ENCODE measurements at places on chromosomes 7 and 10.

- DNase-seq: no peak
Measured at GRCh38 chr10:22226599-22226998, 8.8 kb upstream of the EBLN1 start.

- DNase-seq: peak; percentile 6
Measured at GRCh38 chr10:117217196-117217761, 20.0 kb downstream of the KCNK18 start.

DNA sequence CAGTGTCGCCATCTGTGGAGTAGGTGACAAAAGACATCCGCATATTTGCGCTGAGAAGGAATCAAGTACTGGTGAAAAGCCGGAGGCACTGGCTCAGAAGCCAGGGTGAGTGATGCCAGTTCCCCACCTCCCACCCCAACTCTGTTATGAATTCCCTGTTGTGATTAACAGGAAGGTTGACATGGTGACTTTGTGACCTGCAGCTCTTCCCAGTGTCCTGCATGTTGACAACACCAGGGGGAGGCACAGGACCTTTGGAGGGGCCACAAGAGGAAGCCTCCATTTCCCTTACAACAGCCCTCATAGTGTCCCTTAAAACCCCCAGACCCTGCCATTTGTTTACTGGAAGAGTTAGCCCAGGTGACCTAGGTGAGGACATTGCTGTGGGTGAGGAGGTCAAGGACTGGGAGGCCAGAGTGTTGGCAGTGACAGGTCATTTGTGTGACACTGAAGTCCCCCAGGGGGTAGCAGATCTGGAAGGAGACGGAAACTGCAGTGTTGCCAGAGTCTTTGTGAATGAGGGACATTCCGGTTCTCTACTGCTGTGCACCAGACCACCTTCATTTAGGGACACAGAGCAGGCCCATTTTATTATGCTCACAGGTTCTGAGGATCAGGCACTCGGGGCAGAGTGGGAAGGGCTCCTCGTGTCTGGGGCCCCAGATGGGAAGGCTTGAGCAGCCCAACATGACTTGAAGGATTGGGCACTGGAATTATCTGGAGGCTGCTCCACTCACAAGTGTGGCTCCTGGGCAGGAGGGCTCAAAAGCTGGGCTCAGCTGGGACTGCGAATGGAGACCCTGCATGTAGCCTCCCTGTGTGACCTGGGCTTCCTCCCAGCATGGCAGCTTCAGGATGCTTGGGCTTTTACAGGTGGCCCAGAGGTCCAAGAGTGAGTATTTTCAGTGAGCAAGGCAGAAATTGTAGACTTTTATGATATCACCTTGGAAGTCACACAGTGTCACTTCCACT, 13.0 kb upstream of the ANTXRL start:
- no peak for DNase-seq

DNA sequence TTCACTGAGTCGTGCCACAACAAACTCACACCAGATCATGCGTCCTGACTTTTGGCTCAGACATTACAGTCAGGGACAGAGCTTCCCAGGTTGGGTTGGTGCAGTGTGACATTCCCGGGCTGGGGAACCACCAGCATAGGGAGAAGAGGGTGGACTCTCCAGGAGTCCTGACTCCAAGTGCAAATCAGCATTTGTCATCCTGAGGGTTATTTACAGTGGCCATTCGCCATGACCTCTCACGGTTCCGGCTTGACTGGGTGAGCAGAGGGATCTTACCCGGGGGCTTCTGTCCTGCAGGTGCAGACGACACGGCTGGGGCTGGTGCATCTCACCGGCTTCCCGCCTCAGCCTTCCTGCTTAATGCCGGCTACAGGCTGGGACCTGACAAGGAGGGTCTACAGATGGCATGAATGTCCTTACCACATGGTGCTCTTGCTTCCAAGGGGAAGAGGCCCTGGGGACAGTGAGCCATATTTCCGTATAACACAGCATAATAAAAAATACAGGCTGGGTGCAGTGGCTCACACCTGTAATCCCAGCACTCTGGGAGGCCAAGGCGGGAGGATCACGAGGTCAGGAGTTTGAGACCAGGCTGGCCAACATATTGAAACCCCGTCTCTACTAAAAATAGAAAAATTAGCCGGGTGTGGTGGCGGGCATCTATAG, 12.5 kb upstream of the INTS1 start:
- DNase-seq: no peak

DNA sequence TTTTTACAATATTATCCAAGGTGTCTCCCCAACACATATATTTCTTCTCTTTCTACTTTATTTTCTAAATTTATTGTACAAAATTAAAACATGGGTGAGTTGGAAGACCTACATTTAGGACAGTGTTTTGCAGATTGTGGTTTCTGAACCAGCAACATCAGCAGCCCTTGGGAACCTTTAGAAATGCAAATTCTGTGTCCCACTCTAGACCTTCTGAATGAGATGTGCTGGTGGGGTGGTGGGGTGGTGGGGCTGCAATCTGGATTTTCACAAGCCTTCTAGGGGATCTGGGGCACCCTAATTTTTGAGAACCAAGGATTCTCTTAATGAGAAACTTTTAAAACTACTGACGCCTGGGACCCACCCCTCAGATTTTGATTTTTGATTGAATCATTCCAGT, 7.4 kb upstream of the PAPSS2 start:
- DNase-seq: no peak

GRCh38 chr7:154212861-154213260, 160.7 kb downstream of the DPP6 start:
- DNase-seq: no peak

- no peak for DNase-seq
Measured at GRCh38 chr7:50302486-50303334, 1.8 kb upstream of the IKZF1 start.

DNA sequence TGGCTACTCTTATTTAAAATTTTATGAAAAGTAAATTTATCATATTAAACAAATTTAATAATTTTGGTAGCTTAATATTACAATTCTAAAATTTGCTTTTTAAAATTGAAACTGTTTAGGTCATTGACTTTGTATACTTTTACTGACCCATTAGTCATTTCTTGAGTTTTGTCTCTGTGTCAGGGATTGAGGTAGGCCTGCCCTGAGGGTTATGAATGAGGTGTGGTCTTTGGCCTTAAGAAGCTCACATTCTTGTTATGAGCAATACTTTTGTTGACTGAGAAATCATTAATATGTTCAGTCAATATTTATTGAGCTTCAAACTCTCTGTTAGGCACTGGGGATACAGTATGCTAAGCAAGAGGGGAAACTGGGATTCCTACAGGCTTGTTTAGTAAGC, 47.0 kb upstream of the RPA3 start:
- no peak for DNase-seq

DNA sequence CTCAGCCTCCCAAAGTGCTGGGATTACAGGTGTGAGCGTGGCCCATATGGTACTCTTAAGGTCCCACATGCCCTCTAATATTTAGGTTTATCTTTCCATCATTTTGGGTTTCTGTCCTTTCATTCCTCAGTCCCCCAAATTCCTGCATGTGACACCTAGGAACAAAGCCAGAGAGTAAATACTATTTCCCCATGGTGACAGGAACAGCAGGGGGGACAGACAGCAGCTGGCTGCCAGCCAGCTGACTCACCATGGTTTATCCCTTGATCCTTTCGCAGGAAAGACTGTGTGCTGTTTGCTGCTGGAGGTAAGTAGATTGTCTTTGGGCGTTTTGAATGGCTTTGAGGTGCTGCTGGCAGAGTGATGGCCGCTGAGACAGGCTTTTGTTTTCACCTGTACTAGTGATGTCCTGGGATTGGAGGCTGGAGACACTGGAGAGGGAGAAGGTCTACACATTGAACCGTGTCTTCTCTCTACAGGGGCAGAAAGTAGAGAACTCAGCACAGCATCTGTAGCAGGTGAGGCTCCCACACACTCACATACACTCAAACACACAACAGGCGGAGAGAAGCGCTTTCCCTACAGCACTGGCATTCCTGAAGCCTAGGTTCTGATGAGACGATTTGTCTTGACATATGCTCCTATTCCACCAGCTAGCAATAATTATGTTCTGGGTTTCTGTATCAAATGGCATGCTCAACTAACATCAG, 83.7 kb upstream of the EFCAB10 start:
- peak; percentile 42 for DNase-seq

DNA sequence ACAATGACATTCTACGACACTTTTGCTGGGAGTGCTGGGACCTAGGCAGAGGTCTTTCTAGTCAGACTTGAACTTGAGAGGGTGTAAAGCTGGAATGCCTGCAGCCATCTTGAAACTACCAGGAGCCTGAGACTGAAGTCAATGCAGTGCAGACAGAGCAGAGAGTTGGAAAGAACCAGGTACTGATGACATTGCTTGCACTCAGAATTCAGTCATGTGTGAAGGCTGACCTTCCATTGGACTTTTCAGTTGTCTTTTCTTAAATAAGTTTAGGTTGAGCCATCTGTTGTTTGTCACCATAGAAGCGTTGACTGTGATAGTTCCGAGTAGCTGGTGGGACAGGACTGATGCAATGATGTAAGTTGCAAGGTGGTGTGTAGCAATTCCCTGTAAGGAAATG, 3.1 kb upstream of the PLPP4 start:
- no peak for DNase-seq

DNA sequence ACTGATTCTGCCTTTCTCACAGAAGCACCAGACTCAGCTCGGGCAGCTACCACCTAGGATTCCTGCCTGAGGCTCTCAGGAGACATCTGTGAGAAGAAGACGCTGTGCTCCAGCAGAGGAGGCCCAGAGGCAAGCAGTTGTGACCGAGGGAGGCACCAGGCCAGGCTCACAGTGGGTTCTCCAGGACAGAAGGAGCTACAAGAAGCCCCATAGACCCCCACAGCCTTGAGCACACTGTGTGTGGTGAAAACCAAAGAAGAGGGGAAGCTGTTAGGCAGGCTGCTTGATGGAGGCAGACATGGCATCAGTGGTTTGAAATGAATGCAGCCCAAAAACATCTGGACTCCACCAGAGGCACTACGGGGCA, 198.8 kb downstream of the GRID1 start:
- DNase-seq: no peak

DNA sequence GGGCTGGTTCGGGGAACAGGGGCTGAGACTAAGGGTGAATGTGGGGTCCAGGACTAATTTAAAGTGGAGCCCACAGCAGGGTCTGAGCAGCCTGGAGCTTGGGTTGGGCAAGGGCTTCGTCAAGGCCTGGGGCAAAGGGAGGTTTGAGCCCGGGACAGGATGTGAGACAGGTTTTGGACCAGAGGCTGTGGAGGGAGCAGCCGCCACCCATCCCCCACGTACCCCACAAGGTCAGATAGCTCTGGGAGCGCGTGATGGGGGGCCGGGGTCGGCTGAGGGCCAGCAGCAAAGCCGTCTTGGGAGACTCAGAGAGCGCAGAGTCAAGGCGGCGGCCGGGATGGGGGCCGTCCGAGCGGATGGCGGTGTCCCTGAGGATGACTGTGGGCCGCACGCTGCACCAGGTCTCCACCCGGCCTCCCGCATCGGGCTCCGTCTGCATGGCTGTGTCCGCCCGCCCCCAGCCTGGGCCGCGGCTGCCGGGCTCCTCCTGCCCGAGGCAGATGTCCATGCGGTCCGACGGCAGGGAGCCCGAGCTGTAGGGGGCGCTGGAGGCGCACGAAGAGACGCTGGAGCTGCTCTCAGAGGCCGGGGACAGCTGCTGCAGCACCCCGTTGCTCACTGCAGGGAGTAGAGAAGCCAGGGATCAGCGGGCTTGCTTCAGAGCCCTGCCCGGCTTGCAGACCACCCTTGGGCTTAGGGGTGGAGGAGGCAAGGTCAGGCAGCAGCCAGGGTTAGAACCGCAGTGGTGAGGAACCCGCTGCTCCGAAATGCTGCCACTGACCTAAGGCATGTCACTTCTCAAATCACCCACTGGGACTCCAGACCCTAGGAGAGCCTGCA, 12.1 kb downstream of the PDZD7 start:
- peak; percentile 85 for DNase-seq

DNA sequence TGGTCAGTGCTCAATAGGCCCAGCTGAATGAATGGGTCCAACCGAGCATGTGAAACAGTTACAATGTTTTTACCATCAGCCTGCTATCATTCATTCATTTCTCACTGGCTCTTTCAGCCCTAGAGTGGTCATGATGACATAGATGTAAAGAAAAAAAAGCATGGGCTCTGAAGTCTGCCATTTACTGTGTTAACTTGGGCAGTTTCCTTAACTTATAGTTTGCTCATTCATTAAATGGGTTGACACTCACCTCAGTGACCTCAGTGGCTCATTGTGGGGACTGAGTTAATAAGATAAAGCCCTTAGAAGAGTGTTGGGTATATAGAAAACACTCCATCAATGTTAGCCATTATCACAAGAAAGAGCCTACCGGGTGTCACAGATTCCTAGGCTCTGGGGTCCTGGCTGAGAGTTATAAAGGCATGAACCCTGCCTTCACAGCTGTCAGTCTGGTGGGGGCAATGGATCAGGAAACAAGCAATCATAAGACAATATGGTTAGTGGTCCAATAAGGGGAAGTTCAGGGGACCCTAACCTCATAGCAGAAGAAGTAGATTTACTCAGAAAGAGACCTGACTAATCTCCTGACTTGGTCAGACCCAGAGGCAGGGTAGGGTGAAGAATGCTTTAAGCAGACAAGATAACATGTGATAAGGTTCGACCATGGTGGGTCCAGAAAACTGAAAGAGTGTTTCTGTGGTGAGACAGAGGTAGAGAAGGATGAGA, 29.7 kb upstream of the GPAM start:
- no peak for DNase-seq

DNA sequence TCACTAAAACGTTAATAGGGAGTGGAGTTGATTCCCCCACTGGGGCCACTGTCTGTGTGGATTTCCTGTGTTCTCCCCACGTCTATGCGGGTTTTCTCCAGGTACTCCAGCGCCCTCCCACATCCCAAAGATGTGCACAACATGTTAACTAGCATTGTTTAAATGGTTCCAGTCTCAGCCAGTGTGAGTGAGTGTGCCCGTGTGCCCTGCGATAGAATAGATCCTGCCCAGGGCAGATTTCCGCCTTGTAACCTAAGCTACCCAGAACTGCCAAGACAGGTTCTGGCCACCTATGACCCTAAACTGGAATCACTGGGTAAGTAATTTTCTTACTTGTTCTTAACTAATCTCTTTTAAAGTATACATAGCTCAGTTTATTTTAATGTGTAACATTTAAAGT, 58.5 kb downstream of the CCDC6 start:
- no peak for DNase-seq

GRCh38 chr7:129492391-129492790, 9.9 kb upstream of the SMKR1 start:
- DNase-seq: peak; percentile 9

Data from cardiac fibroblast (primary cell).